Midbrain (tissue), 1 donor: ENCODE measurements at places on chromosomes 5 and 9.

DNA sequence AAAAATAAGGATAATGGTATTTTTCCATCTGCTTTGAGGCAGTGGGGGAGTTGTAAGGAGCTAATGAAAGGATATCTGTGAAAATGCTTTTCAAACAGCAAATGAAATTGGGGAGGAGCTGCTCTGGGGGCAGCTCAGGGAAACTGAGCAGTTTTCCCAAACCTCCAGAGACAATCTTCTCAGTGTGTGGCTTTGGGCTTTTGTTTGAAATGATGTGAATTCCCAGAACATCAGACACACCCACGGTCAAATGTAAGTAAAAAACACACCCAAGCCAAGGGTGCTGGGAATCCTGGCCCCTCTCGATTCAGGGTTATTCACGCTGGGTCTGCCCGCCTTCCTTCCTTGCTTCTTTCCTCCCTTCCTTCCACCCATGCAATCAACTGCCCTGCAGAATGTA, 512.6 kb downstream of the BNC2 start:
- DNase-seq: no peak

DNA sequence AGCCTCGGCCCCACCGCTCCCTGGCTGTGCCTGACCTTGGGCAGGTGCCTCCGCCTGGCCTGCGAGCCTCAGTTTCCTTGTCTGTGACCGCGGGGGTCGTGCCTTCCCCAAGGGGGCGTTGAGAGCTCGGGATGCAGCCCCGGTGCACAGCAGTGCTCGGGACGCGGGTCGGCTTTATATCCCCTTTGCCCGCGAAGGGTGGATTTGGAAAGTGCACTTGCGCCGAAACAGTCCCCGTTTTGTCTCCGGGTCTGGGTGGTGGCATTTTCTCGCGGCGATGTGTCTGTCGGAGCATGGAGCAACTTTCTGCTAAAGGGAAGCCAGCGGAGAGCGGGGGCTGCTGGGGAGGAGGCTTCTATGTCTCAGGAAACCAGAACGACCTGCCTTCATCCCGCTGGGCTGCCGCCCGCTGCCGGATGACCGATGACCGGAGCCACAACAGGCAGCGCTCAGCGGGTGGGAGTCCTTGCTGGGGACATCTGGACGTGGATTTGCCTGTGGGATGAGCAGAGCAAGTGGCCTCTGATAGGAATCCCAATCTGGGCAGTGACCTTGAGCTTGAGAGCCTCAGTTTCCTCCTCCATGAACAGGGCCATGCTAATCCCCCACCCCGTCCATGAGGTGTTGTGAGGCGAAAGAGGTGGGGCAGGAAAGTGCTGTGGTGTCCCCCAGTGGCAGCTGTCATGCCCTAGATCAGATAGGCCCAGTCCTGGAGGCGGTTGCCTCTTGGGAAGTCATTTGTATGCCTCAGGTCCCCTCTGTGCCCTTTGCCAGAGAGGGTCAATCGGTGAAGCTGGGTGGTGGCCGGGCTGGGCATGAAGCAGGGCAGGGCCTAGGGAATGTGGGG, 651 bp downstream of the HRH2 start:
- no peak for DNase-seq

DNA sequence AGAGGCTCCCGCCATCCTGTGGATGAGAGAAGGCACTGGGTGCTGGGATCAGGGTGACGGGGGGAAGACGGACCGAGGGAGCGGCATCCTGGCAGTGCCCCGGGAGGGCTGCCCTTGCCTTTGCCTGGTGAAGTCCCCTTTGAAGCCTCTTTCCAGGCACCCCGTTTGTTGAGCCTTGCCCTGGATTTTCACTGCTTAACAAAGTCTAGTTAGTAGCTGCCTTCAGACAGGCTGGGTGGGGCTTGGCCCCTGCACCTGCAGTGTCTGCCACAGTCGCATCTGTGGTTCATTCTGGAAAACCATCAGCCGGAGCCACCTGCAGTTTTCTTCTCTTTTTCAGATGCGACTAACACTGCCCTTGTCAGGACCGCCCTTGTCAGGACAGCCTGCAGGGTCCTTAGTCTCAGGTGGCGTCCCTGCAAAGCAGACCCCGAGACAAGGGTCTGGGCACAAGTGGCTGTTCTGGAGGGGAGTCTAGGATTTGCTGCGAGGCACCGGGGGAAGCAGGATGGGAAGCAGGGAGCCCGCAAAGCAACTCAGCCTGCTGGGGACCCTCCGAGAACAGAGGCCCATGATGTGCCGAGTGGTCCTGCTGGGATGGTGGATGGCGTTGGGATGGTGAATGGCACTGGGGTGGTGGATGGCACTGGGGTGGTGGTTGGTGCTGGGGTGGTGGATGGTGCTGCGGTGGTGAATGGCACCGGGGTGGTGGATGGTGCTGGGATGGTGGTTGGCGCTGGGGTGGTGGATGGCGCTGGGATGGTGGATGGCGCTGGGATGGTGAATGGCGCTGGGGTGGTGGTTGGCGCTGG, 147.9 kb upstream of the COL5A1 start:
- DNase-seq: no peak

DNA sequence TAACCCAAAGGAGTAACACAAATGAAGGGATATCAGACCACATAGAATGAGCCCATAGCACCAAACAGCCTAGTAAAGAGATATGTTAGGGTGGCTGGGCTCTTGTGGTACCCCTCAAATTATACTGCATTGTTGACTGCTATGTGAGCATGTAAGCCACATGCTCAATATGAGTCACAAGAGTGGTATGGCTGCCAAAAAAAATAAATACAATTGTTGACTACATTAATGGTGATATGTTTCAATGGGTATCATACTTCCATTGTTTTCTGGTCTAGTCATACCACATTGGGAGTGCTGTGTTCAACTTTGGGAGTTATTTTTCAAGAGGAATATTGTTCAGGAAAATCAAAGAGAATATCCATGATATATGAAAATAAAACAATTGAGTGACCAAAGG, 162.4 kb upstream of the PIK3R1 start:
- no peak for DNase-seq

DNA sequence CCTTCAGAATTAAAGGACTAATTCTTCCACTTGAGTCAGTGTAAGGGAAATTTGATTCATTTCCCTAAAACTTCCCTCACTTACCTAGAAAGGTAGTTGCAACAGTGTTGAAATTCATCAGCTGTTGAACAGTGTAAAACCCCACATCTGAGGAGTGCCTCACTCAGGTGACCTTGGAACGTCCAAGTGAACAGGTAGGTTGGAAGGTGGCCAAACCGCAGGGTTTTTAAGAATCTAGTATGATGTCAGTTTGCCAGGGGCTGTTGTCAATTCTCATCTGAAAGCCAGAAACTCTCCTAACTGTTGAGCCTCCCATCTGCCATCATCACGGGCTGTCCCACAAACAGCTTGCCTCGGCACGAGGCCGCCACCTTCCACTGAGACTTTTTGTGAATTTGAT, 105.7 kb downstream of the TMEM174 start:
- DNase-seq: no peak

GRCh38 chr5:154320224-154321089, 125.3 kb upstream of the SAP30L start:
- DNase-seq: no peak

GRCh38 chr5:127941646-127942045, 141.9 kb upstream of the SLC12A2 start:
- DNase-seq: peak; percentile 14

DNA sequence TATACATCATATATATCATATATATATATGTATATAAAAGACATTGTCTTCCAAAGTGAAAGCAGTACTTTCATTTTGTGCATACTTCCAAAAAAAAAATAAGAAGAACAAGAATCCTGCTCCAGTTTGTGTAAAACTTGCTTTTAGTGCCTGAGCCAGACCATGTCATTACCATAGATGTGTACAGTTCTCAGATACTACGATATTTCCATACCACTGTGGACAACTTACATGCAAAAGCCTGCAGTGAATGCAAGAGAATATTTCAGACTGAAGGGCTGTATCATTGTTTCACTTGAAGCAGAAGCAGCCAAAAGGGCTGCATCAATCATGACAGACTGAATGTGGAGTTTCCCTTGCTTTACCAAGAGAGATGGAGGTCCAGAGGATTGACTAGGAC, 72.6 kb upstream of the CYLC2 start:
- no peak for DNase-seq

- DNase-seq: no peak
Observed at GRCh38 chr9:137316012-137316981, 14.2 kb upstream of the NRARP start.

GRCh38 chr9:137169896-137170358, at the start of gene LRRC26:
Gene LRRC26 (minus strand): TSS chr9:137170051. CDS start chr9:137169943, 108 bp downstream.
- DNase-seq: no peak

DNA sequence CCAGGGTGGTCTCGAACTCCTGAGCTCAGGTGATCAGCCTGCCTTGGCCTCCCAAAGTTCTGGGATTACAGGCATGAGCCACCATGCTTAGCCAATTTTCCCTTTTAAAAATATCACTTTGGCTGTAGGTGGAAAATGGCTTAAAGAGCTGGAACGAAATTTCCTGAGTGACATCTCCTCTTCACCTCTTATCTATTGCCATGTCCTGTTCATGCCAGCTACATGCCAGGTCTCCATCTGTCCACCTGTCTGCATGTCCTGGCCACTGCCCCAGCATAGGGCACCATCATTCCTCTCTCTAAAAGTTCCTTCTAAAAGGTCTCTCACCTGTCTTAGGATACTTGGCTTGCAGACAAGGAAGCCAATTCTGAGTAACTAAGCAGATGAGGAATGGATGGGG, 2.8 kb upstream of the GRK6 start:
- no peak for DNase-seq

DNA sequence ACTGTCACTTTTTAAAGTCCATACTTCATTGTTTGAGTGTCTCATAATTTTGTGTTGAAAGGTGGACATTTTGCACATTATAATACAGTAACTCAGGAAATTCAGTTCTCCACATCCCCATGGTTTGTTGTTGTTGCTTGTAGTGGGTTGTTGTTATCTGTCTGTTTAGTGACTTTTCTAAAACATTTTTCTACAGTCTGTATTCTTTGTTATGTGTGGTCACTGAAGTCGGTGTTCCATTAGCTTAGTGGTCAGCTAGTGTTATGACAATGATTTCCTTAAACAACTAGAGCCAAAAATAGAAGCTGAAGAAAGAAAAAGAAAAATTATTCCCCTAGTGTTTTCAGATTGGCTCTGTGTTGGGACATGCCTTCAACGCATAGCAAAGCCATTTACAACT, 5.6 kb upstream of the IL33 start:
- no peak for DNase-seq

- no peak for DNase-seq
Observed at GRCh38 chr5:125510651-125511050, 764.2 kb upstream of the ZNF608 start.

DNA sequence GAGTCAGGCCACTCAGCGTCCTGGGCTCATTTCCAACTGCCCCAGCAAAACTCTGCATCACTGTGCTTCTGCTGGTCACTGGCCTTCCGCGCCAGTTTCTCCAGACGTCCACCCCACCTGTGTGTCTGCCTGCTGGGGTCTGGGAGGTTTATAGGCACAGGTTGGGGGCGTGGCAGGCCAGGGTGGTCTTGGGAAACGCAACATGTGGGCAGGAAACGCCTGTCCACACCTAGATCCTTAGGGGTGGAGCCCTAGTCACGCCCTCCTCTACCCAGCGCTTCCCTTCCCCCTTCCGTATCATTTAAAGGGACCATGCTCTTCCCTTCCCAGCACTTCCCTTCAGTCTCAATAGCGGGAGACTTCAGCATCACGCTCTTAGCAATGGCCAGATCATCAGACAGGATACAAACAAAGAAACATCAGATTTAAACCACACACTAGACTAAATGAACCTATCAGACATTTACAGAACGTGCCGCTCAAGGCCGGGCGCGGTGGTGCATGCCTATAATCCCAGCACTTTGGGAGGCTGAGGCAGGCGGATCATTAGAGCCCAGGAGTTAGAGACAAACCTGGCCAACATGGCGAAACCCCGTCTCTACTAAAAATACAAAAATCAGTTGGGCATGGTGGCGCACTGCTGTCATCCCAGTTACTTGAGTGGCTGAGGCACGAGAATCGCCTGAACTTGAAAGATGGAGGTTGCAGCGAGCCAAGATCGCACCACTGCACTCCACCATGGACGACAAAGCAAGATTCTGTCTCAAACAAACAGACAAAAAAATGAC, 11.8 kb upstream of the BTNL9 start:
- DNase-seq: no peak

GRCh38 chr5:115262321-115263077, at the start of gene PGGT1B:
Gene PGGT1B (minus strand): TSS chr5:115262877. CDS start chr5:115262851, 26 bp downstream.
- peak; percentile 91 for DNase-seq

DNA sequence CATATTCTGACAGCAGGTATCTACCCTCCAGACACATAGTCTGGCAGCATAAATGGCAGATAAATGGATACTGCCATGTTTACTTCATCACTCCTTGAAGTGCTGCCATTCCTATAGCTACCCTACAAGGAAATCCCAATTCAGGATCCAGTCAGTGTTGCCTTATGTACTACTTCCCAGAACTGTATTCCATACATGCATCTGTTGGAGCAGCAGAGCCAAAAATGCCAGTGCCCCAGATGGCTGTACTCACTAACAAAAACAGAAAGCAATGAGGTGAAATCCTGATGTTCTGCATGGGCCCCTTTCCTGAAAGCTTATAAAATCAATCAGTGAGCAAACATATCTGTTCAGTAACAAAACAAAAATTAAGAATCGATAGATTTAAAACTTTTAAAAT, 490.0 kb upstream of the COX7C start:
- DNase-seq: no peak

- no peak for DNase-seq
Observed at GRCh38 chr5:178319541-178320041, 87.0 kb upstream of the PHYKPL start.

DNA sequence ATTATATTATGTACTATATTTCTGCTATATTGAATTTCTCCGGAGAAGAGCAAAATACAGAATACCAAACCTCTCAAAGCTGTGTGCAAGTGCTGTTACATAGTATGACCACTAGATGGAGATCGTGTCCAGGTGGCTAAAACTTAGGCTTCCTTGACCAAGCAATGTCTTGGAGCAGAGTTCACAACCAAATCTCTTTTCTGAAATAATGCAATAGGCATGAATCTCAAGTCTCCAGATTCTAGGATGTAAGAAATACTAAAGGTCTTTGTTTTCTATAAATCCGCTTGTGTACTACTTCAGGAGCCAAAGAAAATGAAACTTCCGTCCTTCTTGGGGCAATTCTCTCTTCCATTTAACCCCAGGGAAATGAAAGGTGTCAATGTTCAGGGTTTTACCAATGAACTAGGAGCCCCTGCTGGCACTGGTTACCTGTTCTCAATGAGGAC, 181.5 kb upstream of the RAI14 start:
- DNase-seq: peak; percentile 70

GRCh38 chr5:167908606-167909005, 382.8 kb upstream of the WWC1 start:
- DNase-seq: no peak

- no peak for DNase-seq
Observed at GRCh38 chr5:133247881-133248624, 196.2 kb downstream of the HSPA4 start.

GRCh38 chr9:38440516-38440915, 16.3 kb upstream of the IGFBPL1 start:
- no peak for DNase-seq
